ENCODE measurements at places on chromosomes 7 and 10.

- DNase-seq: no peak
Observed at GRCh38 chr10:15137636-15138035, 30.9 kb downstream of the NMT2 start.

- DNase-seq: peak; percentile 26
Observed at GRCh38 chr10:121154846-121155245, 303.7 kb downstream of the WDR11 start.

GRCh38 chr10:86232644-86233043, 134.0 kb downstream of the GRID1 start:
- DNase-seq: no peak

GRCh38 chr10:19702215-19702614, 114.0 kb upstream of the PLXDC2 start:
- DNase-seq: no peak

All from NCI-H69 (cell line).